ENCODE measurements at places on chromosomes 7 and 10.

GRCh38 chr10:104417637-104418292, 64.1 kb downstream of the CFAP58 start:
- DNase-seq: no peak

- DNase-seq: no peak
Observed at GRCh38 chr7:33970536-33970935, 65.2 kb downstream of the BMPER start.

DNA sequence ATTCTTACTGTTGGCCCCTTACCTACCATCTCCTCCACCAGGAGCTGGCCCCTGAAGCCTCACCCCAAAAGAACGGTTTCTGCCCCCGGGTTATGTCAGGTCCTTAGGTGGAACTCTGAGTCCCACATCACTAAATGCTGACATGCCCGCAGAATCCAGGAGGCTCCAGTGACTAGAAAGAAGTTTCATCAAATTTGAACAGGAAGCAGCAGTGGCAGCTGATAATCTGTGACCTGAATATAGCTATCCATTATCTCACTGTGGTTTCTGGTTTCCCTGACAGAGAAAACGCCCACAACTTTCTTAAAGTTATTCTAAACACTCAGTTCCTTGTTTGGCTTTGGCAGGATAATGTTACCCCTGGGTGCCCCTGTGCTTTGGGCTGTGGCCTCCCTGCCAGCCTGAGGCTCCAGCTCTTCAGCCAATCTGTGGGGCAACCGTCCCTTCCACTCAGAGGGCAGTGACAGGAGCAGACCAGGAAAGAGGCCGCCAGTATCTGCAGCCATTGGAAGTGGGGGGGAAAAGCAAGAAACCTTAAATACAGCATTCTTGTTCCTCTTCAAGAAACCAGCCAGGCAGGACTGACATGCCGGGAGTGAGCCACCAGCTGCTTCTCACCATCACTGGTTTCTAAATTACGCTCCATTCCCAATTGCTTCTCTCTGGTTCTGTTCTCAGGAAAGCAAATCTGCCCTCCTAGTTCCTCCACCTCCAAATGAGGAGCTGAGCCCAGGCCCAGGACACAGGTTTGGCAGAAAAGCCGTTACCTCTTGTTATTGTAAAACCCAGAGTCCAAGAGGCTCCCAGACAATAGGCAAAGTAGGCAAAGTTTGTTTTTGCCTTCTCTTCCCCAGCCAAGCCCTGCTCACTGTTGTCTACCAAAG, 41.2 kb upstream of the VCL start:
- no peak for DNase-seq

DNA sequence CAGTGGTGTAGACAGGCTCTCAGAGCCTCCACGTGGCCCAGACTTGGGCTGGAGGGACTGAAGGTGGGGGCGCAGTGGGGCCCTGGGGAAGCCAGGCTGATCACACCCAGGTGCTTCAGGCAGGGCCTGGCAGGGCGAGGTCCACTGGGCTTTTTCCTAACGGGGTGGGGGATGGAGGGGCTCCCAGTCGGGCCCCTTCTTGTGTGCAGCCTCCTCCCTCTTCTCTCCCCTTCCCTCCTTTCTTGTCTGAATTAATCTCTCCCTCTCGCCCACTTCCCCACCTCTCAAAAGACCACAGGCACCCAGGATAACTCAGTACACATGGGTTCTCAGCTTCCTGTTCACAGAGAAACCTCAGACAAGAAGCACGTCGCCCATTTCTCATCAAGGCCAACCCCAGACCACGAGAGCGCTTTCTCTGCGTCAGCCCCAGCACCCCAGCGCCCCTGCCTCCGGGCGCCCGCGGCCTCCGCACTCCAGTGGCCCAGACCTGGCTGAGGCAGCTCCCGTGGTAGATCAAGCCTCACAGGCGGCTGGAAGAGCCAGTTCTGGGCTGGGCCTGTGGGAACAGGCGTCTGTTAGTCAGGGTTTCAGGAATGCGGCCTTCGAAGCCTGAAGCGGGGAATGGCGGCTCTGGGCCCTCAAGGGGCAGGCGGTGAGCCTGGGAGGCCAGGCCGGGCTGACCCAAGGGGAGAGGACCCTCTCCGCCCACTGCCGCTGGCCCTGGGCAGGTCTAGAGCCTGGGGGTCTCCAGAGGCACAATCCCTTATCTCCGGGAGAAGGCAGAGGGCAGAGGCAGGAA, 50.6 kb downstream of the PWWP2B start:
- no peak for DNase-seq

DNA sequence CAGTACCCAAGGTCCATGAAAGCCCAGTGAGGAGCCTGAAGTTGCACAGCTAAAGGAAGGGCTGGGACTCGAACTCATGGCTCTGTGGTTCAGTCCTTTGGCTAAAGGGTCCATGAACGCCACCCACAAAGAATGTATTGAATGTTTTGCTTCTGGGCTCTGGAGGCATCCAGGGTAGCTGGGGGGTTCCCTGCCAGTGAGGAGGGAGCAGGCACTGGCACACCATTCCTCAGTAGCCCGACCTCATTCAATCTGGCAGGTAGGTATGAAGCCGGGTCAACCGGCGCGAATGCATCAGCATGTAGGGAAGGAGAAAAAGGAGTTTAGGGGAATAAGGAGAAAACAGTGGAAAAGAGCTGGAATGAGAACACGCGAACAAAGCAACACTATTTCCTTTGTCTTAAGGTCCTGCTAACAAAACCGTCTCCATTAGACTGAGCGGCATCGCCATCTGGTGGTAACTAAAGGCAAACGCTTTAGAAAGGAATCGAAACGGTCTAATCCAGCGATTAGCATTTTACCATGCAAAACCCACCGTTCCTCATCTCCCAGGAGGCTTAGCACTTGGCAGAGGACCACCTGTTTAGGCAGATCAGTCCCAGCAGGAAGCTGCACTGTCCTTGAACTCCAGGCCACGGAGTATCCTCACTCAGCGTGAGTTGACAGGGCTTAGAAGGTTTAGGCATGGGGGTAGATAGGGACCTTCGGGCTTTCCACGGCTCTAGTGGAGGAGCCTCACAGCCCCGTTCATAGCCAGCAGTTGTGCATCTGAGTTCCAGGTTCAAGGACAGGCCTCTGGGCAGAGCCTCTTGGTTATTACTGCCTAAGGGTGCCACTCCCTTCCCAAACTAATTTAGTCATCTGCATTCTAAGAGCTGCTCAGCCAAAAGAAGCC, 122.8 kb downstream of the UBE2H start:
- no peak for DNase-seq

GRCh38 chr10:129814681-129815646, 149.1 kb downstream of the EBF3 start:
- DNase-seq: no peak

GRCh38 chr7:98011996-98012395, 22.0 kb upstream of the OCM2 start:
- no peak for DNase-seq

DNA sequence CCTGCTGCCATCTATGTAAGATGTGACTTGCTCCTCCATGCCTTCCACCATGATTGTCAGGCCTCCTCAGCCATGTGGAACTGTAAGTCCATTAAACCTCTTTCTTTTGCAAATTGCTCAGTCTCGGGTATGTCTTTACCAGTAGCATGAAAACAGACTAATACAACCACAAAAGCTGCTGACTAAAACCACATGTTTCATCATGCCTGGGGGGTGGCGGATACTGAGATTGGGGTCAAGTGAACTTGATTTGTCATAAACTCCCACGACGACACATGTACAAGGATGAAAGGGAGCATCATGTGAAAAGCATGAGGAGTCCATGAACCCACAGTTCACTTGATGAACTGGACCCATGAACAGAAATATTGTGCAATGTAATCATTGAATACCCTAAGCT, 134.9 kb upstream of the ANK3 start:
- no peak for DNase-seq

- no peak for DNase-seq
Observed at GRCh38 chr10:115173915-115174443, 80.8 kb downstream of the ATRNL1 start.

GRCh38 chr7:134246761-134247160, 70.0 kb downstream of the SLC35B4 start:
- no peak for DNase-seq

DNA sequence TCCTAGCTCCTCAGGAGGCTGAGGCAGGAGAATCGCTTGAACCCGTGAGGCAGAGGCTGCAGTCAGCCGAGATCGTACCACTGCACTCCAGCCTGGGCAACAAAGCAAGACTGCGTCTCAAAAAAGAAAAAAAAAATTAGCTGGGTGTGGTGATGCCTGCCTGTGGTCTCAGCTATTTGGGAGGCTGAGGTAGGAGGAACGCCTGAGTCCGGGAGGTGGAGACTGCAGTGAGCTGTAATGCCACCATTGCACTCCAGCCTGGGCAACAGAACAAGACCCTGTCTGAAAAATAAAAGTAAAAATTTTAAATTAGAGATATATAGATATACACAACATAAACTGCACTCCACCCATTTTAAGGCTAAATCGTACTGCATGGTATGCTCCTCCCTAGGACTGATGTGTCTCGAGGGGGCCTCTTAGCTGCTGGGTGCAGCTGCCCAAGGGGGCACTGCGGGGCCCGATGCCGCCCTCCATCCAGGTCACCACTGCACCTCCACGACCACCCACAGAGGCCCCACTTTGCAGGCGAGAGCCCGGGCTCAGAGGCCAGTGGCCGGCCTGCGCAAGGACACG, 40.9 kb upstream of the FOXK1 start:
- peak; percentile 22 for DNase-seq
